ENCODE measurements at places on chromosomes 16 and 17. TPM values are rescaled to one million over a fixed set of nuclear protein-coding genes. Genes with fewer than 3 reads are reported as not detected.

GRCh38 chr17:67518876-67519275, 141.8 kb downstream of the PITPNC1 start:
- DNase-seq = no peak

GRCh38 chr17:34614698-34615097, 35.3 kb downstream of the TMEM132E start:
- no peak for DNase-seq

GRCh38 chr16:65855171-65856145, 511.0 kb upstream of the CDH5 start:
- DNase-seq = no peak

DNA sequence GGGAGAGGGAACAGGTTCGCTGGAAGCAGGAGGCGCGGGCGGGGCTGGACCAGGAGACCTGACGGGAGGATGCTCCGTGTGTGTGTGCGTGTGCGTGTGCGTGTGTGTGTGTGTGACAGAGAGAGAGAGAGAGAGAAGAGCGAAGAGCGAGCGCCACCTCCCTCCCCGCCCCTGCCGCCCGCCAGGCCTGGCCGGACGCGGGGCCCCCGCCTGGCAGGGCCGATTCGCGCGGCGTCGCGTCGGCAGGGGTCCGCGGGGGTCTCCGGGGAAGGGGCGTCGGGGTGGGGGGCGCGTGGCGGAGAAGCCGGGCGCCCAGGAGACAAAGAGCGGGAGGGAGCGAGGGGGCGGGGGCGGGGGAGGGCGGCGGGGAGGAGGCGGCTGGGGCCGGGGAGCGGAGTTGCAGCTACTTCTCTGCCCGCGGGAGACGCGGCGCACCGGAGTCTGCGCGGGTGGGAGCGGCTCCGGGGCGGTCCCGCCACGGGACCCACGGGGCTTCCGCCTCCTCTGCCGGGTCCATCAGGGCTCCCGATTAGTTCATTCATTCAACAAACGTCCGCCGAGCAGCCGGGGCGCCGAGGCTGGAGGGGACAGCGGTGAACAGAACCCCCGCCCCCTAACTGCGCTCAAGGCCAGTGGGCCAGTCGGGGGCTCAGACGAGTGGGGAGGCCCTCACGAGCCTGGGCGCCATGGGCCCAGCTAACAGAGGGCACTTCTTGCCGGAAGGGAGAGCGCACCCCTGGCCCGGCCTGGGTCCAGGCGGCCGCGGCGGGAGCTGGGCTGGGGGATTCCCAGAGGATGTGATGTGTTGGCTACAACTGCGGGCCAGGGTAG, at the start of gene SAMD14:
Gene SAMD14, minus strand, starts transcription at position 433 of the 831 bp plus-strand sequence. CDS start 5,201 bp downstream, outside the sequence.
- DNase-seq = no peak

- peak; percentile 12 for DNase-seq
Observed at GRCh38 chr17:9959377-9959981, 54.4 kb upstream of the RCVRN start.

GRCh38 chr17:14866266-14866665, 398.9 kb downstream of the PMP22 start:
- DNase-seq = no peak

GRCh38 chr17:45573924-45574770, 83.6 kb upstream of the PLEKHM1 start:
- no peak for DNase-seq

DNA sequence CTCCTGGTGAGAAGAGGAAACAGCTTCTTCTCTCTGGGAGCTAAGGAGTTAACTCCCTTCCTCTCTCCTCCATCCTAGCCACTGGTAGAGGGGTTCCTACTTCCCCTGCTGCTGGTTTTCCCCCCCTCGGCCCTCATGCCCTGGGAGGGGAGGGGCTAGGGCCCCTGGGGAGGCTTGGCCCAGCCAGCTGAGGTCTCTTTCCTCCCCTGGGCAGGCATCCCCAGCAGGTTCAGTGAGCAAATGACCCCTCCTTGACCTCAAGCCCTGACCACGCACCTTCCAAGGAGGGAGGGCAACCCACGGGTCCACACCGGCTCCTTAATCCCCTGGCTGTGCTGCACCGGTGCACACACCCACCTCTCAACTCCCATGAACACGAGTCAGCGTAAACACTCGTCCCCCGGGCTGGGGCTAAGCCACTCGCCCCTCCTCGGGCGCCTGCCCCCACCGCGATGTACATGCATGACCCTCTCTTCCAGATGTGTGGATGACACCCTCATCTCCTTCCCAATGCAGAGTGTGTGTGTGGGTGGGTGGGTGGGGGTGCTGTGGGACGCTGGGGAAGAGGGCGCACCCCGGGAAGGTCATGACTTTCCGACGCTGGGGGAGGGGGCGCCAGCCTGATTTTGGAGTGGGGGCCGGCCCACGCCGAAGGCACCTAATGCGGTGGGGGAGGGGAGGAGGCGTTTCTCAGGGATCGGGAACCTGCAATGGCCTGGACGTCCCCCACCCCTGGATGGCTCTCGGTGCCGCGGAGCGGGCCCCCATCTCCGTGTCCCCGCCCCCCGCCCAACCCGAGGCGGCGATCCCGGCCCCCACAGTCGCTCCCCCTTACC, 33.7 kb downstream of the SRCIN1 start:
- DNase-seq = no peak

DNA sequence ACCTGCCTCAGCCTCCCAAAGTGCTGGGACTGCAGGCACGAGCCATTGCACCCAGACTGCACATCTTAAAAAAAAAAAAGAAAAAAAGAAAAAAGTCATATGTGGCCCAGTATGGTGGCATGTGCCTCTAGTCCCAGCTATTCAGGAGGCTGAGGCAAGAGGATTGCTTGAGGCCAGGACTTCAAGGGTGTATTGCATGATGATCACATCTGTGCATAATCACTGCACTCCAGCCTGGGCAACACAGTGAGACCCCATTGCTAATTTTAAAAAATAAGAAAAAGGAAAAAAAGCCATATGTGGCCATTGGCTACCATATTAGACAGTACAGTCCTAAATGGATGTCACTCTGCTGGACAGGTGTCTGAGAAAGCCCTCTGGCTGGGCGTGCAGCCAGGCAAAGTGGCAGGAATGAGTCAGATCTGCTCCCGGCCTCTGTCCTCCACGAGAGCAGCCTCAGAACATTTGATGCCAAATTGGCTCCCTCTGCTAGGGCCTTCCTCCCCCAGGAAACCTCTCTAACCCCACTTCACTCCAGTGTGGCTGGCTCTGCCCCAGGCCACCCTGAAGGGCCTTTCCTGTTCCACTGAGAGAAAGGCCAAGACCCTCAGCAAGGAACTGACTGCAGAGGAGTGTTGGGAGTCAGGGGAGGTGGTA, 14.7 kb downstream of the CA7 start:
- peak; percentile 52 for DNase-seq

GRCh38 chr16:3444032-3444388, 530 bp downstream of the NAA60 start:
- DNase-seq = peak; percentile 74

DNA sequence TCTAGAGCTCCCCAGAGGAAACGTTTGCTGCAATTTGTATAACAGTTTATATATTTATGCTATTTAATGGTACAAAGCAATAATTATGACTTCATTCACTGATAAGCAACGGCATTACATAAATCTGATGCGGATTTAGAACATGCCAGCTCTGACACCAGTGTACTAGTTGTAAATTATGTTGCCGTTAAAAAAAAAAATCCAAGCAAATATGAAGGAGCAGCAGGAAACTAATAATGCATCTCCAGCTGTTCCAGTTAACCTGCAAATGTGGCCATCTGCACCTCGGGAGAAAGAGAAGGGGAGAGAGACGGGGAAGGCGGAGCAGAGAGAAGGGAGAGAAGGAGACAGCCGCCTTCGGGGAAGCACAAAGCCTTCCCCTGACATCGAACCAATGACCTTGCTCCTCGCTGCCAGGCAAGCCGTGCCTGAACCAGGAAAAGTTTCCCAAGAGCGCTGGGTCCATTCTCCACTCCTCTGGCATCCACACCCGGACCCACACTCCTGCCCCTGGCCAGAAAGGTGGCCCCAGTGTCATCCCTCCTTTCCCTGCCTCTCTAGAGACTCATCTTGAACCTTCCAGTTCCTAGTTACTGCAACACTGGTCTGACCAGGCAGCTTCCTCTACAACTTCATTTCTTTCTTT, 174.8 kb downstream of the C16orf78 start:
- DNase-seq = no peak

DNA sequence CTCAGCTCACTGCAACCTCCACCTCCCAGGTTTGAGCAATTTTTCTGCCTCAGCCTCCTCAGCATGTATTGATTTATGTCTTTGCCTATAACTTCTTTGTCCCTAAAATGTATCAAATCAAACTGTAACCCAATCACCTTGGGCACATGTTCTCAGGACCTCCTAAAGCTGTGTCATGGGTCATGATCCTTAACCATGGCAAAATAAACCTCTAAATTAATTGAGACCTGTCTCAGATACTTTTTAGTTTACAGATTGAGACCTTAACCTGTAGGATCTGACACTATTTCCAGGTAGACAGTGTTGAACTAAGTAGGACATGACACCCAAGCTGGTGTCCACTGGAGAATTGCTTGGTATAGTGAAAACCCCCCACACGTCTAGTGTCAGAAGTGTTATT, 2.6 kb upstream of the ACSM3 start:
- no peak for DNase-seq

DNA sequence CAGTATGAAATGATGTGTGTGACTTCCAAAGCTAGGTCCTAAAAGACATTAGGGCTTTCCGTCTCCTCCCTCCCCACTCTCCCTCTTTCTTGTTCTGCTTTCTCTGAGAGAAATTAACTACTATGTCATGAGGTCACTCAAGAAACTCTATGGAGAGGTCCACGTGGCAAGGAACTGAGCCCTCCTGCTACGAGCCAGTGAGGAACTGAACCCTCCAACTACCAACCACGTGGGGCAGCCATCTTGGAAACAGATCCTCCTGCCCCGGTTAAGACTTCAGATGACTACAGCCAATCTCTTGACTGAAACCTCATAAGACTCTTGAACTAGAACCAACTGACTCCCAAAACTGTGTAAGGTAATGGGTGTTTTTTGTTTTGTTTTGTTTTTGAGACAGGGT, 4.2 kb upstream of the ALOX15 start:
- DNase-seq = no peak

The KIF2B gene
- not detected for polyA plus RNA-seq

The CLEC19A gene
- not detected for polyA plus RNA-seq

The HS3ST3A1 gene
- 1.4 TPM for polyA plus RNA-seq

Measured in mammary epithelial cell (primary cell).